ENCODE measurements at places on chromosomes 2 and 18.

DNA sequence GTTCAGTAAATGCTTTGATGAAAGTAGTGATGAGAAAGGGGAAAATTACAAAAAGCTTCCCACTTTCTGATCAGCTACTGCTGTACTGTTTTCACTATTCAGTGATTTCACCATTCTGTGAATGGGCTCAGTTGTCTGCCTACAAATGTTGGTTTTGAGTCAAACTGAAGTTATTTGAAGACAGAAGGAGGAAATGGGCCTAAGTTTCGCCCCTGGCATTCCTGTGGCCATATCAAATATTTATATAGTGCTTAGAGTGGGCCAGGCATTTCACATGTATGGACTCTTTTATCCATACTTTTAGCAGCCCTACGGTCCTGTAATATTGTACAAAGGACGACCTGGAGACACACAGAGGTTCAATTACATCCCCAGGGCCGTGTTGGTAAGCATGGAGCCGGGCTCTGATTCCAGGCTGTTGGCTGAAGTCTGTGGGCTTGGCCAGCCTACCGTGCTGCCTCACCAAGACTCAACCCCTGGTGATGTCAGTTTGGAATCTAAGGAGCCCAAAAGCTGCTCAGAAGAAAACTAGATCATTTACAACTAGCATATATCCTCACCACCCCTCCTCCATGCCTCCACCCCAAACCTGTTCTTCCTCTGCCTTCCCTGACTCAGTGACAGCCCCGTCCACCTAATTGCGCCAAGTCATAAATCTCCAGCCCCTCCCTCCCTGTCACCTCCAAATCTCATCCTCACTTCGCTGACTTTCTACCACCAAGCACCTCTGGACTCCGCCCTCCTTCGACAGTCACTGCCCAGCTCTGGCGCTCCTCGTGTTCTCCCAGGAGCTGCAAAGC, 10.1 kb upstream of the GRHL1 start:
- peak; percentile 49 for DNase-seq

- DNase-seq: no peak
Measured at GRCh38 chr2:190254063-190254850, 65.4 kb downstream of the HIBCH start.

- no peak for DNase-seq
Measured at GRCh38 chr2:235612181-235612950, 118.5 kb downstream of the AGAP1 start.

DNA sequence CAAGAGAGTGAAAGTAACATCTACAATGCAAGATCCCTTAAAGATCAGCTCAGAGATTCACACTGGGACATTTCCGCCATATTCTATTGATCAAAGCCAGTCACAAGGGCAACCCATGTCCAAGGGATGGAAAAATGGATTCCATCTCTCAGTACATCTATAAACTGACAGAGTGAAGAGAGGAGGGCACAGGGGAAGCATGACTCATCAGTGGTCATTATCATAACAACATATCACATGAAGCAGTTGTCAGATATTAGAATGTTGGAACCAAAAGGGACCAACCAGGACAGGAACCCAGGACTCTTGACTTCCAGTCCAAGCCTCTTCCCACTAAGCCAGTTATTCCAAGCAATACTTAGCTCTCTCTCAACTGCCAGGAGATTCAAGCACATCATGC, 54.9 kb upstream of the IGFBP2 start:
- no peak for DNase-seq

DNA sequence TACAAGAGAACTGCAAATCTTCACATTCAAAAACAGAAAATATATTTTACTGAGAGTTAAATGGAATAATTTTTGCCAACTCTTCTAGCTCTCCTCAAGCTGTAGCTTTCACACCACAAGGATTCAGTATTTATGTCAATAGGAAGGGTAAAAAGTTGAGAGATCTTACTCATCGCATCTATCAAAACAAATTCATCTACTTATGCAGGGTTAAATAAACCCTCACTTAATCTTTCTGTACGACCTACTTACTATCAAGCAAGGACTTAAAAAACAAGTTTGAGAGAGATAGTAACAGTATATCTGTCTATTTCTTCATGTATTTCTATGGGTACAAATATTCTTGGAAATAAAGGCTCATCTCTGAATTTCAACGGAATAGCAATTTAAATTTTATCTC, 35.5 kb downstream of the SIGLEC15 start:
- DNase-seq: no peak

- DNase-seq: no peak
Measured at GRCh38 chr2:70312560-70312959, 10.7 kb upstream of the FAM136A start.
